ENCODE measurements at places on chromosomes 5 and 9. TPM values are rescaled to one million over a fixed set of nuclear protein-coding genes. Genes with fewer than 3 reads are reported as not detected.

The CDH18 gene
- total RNA-seq, result not detected

DNA sequence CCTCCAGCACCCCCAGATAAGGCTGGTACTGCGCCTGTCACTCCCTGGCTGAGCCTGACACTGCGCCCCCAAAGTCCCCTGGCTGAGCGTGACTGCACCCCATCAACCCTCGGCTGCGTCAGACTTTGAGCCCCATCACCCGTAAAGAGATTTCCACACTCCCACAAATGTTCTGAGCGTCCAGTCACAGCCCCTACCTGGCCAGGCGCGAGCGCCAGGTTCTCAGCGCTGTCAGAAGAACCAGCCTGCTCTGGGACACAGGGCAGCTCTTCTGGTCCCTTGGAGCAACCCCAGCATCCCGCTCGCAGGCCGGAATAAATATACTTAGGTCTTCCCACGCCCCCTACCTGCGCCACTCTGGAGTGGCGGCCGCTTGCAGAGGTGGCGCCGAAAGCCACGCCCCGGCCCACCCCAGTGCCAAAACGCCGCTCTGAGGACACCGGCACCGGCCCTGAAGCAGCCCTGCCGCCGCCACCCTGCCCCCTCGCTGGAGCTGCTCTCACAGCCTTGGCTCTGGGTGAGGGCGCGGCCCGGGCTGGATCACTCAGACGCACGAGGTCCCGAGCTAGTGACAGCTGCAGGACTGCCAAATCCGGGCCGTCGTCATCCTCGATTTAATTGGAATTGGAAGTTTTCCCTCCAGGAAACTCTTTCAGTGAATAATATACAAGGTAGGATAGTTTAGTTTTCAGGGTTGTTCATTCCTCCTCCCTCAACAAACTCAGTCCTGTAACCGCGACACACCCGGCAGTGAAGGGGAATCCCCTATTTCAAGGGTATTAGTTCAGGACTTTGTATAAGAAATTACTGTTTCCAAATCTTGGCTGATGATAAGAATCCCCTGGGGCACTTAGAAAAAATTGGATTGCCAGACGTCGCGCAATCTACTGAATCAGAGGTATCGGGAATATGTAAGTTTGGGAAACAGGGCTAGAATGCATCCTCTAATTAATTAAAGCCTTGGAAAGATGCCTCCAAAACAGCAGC, 1.2 kb upstream of the CEMIP2 start:
- no peaks in the 10 kb centered on the region for H3K27me3 ChIP-seq
- H3K4me3 ChIP-seq, result peak overlapping the region; percentile 84
- DNase-seq, result peak; percentile 89

The SLC25A2 gene
- 0.24 TPM for total RNA-seq

- H3K4me3 ChIP-seq, result no peak overlapping the region
- H3K27ac ChIP-seq, result no peak overlapping the region
- no peak for DNase-seq
- no peaks in the 10 kb centered on the region for H3K27me3 ChIP-seq
- peaks cover 20% of the 10 kb centered on the region for H3K4me1 ChIP-seq
Observed at GRCh38 chr5:143896516-143896915, 84.6 kb downstream of the HMHB1 start.

GRCh38 chr9:98255061-98255577, 330 bp downstream of the TBC1D2 start:
- H3K4me3 ChIP-seq, result peak overlapping the region; percentile 93
- no peak for DNase-seq
- H3K27ac ChIP-seq, result peak overlapping the region; percentile 42
- no peaks in the 10 kb centered on the region for H3K27me3 ChIP-seq
- peaks cover 44% of the 10 kb centered on the region for H3K4me1 ChIP-seq
- H3K36me3 ChIP-seq, result peaks cover 9% of the 10 kb centered on the region

The FUT7 gene
- not detected for total RNA-seq

DNA sequence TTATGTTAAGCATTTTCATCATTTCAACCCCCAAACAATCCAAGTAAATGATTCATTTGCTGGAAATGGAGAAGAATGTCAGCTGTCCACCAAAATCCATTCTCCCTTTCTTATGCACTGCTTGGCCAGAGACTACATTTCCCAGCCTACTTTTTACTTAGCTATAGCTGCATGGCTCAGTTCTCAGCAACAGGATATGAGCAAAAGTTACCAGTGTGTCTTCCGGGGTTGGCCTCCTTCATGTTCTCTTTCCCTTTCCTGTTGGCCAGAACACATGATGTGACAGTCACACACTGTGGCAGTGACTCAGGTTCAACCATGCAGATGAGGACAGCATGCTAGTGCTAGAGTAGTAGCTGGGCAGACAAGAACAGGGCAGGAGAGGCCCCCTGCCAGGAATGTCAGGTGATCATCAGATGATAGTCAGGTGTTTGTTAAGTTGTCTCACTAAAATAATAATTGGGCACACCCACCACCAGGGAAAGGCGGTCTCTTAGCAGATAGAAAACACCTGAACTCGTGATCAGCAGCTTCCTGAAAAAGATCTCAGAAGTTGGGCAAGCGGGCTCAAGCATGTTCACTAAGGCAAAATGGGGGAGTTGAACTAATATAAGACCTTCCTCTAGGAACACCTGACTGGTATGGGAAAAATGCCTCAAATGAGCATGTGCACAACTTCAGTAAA, 12.2 kb downstream of the GPR150 start:
- H3K4me3 ChIP-seq, result no peak overlapping the region
- no peaks in the 10 kb centered on the region for H3K27me3 ChIP-seq
- no peak overlapping the region for H3K27ac ChIP-seq
- H3K36me3 ChIP-seq, result peaks cover 30% of the 10 kb centered on the region

DNA sequence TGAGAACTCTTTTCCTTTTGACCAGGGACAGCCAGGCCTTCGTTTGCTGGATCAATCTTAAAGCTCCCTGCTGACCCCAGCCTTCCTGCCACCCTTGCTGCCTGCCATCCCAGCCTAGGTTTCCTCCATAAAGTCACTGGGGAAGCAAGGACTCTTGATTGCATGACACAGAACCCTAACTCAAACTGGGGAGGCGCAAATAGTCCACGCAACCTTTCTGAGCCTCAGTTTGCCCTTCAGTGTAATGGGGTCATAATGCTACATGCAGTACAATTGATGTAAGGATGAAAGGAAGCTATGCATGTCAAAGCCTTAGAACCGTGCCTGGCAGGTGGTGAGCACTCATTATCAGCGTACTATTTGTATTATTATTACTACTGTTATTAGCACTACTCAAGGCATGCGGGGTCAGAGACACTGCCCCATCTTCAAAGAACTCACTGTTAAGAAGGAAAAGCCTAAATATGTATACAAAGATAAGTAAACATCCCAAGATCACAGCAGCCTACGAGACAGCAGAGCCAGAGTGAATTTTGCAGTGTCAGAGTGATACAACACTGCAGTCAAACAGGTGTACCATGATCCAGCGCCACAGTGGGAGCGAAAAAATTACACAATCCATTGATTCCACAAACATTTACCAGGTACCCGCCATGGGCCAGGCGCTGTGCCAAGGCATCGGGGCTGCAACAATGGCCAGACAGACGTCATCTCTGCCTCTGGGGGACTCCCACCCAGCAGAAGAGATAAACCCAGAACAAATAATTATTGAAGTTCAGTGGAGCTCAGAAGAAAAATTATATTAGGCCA, 16.9 kb upstream of the CPLX2 start:
- H3K4me1 ChIP-seq, result peaks cover 8% of the 10 kb centered on the region
- no peak overlapping the region for H3K27ac ChIP-seq
- no peaks in the 10 kb centered on the region for H3K36me3 ChIP-seq
